ENCODE measurements at places on chromosomes 2 and 18.

- no peak for DNase-seq
Measured at GRCh38 chr2:85935170-85935745, 46.5 kb upstream of the ST3GAL5 start.

GRCh38 chr2:60867848-60868247 lies 13.5 kb upstream of the REL start:
- no peak for DNase-seq

DNA sequence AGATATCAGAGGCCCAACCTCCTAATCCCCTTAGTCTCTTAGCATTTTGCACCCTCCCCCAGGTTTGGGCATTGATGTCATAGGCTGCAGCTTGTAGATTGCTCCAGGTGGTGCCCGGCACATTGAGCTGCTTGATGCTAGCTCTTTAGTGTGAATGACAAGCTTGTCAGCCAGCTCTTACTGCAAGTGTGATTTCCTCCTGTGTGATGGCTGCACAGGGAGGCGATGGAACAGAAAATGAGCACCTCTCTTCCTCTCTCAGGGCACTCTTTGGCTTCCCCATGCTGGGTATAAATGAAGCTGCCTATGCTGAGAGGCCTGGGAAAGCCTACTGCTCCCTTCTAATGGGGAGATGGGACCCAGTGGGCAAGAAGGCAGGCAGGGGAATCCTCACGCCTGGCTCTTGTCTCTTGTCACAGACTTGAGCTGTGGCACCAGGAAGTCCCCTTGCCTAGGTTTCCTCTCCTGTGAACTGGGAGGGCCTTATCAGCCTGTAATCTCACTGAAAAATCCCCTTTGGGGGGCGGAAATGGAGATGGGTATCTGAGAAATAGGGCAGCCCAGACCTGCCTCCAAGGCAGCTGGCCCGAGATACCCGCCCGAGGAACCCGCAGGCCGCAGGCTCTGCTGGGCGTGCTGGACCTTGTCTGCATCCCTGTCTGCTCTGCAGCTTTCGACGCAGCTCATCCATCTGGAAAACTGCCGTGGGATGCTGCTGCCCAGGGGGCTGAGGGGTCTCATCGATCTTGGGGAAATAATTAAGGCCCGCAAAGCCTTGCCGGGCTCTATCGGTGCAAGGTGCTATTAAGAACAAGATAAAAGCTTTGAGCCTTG lies 163.5 kb upstream of the CXCR4 start:
- DNase-seq, result no peak

GRCh38 chr2:172735582-172736423 lies at the start of gene RAPGEF4:
Gene RAPGEF4, plus strand, starts transcription at chr2:172735845. Its CDS starts 139 bp downstream, at chr2:172735984.
- DNase-seq, result no peak

GRCh38 chr2:218865396-218865795 lies 5.8 kb downstream of the WNT6 start:
- DNase-seq, result no peak

DNA sequence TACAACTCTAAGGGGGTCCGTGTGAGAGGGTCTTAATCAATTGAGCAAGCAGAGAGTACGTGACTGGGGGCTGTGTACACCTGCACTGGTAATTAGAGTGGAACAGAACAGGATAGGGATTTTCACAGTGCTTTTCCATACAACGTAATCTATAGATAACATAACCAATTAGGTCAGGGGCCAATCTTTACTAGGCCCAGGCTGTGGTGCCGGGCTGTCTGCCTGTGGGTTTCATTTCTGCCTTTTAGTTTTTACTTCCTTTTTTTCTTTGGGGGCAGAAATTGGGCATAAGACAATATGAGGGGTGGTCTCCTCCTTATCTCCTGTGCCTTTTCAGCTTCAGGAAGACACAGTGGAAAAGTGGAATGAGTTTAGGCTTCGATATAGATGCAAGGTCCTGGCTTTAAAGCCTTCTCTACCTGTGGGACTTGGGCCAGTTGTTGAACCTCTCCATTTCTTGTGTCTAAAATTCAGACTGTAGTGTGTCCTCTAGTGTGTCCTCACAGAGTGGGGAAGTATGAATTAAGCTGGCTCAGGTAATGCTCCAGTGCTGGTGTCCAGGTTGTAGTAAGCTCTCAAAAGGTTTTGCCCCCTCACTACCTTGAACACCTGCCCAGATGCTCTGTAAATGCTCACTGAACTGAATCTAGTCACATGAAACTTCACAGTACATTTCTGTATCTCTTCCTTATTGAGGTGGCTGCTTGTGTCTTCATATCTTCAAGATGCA lies 422.8 kb downstream of the SETBP1 start:
- no peak for DNase-seq

- no peak for DNase-seq
Measured at GRCh38 chr2:234292205-234292961, 204.5 kb downstream of the ARL4C start.

- no peak for DNase-seq
Measured at GRCh38 chr2:11013196-11013595, 101.5 kb downstream of the KCNF1 start.

GRCh38 chr2:126241001-126241400 lies 415.0 kb upstream of the GYPC start:
- DNase-seq, result no peak

DNA sequence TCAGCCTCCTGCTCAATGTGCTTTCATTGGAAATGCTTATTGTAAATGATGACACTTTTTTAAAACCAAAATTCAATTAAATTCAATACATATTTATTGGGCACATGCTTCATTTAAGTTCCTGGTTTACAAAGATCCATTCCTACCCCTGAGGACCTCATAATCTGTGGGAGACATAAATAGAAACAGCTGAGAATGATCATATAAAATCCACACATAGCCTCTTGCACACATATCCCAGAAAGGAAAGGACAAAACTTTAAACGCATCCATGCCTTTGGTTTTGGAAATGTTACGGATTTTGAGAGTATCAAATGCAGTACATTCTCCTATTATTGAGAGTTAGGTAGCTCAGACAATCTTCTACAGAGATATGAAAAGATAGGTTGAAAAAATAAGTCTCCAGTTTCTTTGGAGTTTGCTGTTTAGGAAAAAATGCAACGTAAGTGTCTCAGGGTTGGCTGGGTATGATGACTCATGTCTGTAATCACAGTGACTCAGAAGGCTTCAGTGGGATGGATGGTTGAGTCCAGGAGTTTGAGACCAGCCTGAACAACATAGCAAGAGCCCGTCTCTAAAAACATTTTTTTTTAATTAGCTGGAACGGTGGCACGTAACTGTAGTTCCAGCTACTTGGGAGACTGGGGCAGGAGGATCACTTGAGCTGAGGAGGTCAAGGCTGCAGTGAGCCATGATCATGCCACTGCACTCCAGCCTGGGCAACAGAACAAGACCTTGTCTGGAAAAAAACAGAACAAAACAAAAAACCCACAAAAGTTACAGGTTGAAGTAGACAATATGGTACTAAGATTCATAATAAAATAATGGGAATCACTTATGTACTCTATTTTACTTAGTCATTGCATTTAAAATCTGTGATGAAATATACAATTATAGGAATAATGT lies 3.9 kb upstream of the PRELID3A start:
- no peak for DNase-seq

DNA sequence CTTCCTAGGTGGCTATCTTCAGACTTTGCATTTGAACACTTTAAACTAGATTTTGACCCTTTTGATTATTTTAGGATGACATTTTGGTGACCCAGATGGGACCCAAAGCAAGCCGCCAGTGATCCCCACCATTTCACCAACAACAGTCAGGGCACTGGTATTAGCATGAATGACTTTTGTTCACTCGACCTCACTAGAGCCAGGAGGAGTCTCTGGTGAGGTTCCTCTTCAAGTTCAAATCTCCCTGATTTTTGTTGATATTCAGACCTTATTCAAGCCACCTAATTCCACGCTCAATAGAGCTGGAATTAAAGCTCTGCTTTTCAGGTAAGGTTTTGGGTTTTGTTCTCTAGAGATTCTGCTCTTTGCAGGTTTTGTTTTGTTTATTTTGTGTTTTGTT lies 202.3 kb downstream of the MREG start:
- DNase-seq, result no peak
